Smooth muscle cell of trachea (primary cell): ENCODE measurements at places on chromosomes 7 and 10. TPM values are rescaled to one million over a fixed set of nuclear protein-coding genes. Genes with fewer than 3 reads are reported as not detected.

Gene FAM180A
- total RNA-seq: 68.3 and 80.0 TPM in 2 replicates

Gene DNAJB9
- 10.8 and 44.0 TPM in 2 replicates for total RNA-seq

Gene C7orf57
- not detected in 2 replicates for total RNA-seq

Gene CYP3A4
- not detected in 2 replicates for total RNA-seq

Gene SRRT
- total RNA-seq: 40.3 and 54.1 TPM in 2 replicates

Gene EFCAB10
- total RNA-seq: not detected in 2 replicates

Gene LRRC17
- total RNA-seq: 82.2 and 143 TPM in 2 replicates

Gene DYNC1I1
- 0.66 and 1.9 TPM in 2 replicates for total RNA-seq

Gene PPP1R17
- not detected in 2 replicates for total RNA-seq

Gene SSC4D
- 0.33 and 0.73 TPM in 2 replicates for total RNA-seq

Gene PPRC1
- 8.7 and 15.2 TPM in 2 replicates for total RNA-seq

Gene DPYSL4
- 1.3 and 4.2 TPM in 2 replicates for total RNA-seq

Gene APBB1IP
- 5.4 and 6.3 TPM in 2 replicates for total RNA-seq

Gene PTN
- 35.4 and 36.9 TPM in 2 replicates for total RNA-seq

Gene SFRP4
- 1.7 and 8.1 TPM in 2 replicates for total RNA-seq

Gene WDFY4
- under 0.01 TPM in 1 of 2 replicates, not detected in the other for total RNA-seq

Gene CPN1
- not detected in 2 replicates for total RNA-seq

Gene IDI2
- total RNA-seq: not detected in 2 replicates
